Lower leg skin (tissue), 4 donors: ENCODE measurements at places on chromosomes 12 and 14. TPM values are rescaled to one million over a fixed set of nuclear protein-coding genes. Genes with fewer than 3 reads are reported as not detected.

GRCh38 chr14:68756000-68756481 lies 36.8 kb downstream of the ZFP36L1 start:
- DNase-seq: no peak

DNA sequence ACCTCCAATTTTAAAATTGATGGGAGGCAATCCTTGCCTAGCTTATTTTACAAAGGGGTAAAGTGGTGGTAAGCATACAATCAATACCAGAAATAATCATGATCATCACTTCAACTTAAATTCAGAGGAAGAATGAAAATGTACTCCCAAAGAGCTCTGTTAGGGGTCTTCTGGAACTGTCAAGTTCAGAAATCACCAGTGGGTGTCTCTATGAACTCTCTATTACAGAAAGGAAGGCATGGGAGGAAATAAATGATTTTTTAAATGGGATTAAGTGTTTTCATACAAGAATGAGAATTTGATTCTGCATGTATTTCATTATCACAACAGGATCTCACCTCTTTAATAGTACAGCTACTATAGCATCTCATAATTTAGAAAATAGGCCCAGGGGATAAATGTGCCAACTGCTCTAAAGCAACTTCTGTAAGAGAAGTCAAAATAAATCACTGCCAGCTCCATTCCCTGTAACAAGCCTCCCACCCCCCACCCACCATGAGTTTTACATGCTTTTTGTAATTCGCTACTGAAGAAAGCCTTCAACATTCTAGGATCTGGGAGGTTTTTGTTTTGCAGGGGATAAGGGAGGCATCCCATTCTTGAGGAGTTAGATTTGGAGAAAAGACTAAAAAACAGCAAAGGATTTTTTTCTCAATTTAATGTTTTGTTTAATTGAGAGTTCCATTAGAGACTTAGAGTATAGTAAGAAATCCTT lies 9.7 kb downstream of the DCP1B start:
- DNase-seq: no peak

GRCh38 chr12:3790642-3791041 lies 37.7 kb upstream of the CRACR2A start:
- DNase-seq: no peak

RD3L gene
- total RNA-seq: not detected

DNA sequence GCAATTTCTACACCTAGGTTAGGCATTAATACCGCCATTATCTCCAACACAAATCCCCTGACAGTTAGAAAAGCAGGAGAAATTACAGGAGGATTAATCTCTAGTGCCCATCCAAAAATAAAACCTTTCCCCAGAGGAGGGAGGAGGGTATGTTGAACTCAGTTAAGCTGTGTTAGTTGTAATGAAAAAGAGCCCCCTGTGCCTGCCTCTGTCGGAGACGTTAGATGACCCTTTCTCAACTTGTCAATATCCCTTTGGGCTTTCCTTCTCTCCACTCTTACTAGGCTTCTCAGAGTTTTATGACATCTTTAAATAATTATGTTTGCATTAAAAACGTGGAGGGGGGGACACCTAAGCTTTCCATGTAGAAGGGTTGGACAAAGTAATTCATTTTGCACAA lies 278.2 kb downstream of the PDZRN4 start:
- DNase-seq: no peak

GRCh38 chr12:107029081-107029480 lies 42.1 kb upstream of the MTERF2 start:
- no peak for DNase-seq

DEPDC4 gene
- total RNA-seq: not detected

- DNase-seq: no peak
Measured at GRCh38 chr14:103126873-103127304, 3.6 kb downstream of the TNFAIP2 start.

GRCh38 chr12:113473942-113474341 lies 2.3 kb upstream of the LHX5 start:
- DNase-seq: no peak

SLC38A6 gene
- total RNA-seq: 12.6 TPM

TAMALIN gene
- total RNA-seq: 34.2 TPM

DNA sequence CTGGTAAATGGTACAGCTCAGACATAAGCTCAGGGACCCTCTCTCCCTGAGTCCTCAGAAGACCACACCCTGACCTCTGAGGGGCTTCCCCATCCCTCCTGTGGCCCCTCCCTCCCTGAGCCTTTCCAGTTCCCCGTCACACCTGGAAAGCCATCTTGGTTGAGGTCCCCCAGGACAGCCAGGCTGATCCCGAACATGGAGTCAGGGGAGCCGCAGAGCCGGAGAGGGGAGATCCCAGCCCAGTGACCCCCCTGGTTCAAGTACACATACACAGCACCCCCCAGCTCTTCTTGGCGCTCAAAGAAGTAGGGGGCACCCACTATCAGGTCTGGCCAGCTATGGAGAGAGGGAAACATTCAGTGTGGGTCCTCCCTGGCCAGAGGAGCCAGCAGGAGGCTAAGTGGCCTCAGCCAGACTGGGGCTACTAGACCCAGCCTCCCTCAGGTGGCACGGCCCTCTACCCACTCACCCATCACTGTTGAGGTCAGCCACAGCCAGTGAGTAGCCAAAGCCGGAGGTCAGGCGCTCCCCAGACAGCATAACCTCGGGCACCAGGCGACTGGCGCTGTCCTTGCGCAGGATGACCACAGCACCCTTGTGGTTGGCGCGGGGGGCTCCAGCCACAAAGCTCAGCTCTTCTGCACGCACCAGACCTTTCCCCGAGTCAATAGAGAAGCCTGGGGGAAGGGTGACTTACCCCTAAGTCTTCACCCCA lies 9.3 kb downstream of the ITGA7 start:
- peak; percentile 69 for DNase-seq

GRCh38 chr14:28676479-28676878 lies 90.1 kb upstream of the FOXG1 start:
- no peak for DNase-seq

GNB3 gene
- 0.17 TPM for total RNA-seq

BDKRB1 gene
- total RNA-seq: 0.91 TPM

RESF1 gene
- total RNA-seq: 74.9 TPM

EIF2S3B gene
- 0.20 TPM for total RNA-seq

- no peak for DNase-seq
Measured at GRCh38 chr12:75715682-75716081, 204.3 kb upstream of the KRR1 start.

PTPRB gene
- 12.1 TPM for total RNA-seq

DNA sequence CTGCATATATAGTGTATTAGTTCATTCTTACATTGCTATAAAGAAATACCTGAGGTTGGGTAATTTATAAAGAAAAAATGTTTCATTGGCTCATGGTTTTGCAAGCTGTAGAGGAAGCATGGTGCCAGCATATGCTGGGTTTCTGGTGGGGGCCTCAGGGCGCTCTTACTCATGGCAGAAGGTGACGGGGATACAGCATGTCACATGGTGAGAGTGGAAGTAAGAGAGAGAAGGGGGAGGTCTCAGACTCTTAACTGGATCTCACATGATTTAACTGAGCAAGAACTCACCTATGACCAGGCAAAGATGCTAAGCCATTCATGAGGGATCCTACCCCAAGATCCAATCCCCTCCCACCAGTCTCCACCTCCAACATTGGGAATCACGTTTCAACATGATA lies 15.9 kb upstream of the PAWR start:
- no peak for DNase-seq

SYNDIG1L gene
- total RNA-seq: 0.42 TPM

DNA sequence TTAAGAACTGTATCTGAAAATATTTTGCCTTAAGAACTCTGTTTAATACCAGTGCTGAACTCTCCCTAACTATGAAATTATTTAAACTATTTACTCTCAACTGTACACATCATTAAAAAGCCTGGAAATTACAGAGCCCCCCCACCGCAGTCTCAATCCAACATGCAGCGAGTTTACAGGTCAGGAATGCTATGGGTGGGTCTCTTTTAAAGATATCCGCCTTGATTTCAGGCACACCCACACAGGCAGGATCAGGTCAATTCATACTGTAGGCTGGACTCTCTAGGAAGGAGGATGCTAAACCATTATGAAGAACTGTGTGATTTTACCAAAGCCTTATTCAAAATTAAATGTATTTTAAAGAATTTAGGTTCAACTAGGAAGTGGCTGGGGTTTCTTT lies 16.5 kb downstream of the SPTLC2 start:
- no peak for DNase-seq

DNA sequence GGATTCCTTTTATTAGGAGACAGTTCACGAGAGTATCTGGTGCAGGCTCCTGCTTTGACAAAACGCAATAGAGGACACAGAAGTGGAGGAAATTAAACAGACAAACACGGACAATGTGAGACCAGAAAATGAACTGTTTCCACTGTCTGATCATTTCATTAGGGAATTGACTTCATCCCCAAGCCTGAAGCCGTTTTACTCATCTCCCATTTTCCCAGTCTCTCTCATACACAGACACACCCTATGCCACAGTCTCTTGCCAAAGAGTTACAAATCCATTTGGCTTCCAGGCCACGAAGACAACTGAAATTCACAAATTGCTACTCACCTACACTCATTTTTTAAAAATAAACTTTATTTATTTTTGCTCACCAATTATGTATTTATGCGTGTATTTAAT lies 1087.8 kb upstream of the TMEM132C start:
- peak; percentile 30 for DNase-seq

DNA sequence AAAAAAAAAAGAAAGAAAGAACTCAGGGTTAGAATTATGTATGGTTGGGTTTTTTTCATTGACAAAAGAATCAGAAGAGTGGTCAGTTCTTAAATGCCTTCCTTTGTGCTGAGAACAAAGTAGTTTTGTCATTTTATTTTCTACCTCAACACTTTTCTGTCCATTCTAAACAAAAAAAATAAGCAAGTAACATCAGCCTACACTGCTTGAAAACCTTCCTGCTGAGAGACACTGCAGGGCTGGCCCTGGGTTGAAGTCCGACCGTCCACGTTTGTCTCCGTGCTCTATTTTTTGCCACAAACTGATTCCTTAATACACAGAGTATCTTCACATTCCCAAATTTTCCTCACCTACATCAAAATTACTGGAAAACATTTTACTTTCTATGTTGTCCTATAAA lies 211.6 kb upstream of the PDZRN4 start:
- no peak for DNase-seq

DNA sequence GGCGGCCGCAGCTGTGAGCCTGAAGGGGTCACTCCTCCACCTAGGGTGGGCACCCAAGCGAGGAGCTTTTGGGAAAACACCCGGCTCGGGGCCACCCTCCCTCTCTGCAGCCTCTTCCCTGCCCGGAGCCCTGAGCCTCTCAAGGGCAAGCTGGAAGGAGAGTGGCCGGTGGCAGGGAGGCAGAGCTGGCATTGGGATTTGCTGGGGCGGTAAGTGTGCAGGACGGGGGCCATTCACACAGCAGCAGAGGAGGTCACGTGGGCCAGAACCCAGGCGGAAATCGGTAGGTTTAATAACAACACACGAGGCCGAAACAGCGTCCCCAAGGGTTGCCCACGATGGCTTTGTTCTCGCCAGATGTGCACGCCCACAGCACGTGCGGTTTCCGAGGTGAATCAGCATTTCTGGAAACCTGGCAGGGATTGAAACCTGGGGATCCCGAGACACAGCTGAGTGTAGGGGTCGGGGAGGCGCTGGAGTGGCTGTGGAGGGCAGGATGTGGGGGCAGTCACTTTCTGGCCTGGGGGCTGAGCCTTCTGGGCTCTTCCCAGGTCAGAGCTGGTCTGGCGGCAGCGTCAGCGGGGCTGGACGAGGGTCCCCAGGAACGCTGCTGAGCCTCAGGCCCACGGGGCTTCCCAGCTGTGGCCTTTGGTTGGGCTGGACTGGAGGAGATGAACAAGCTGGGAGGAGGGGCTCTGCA lies 23.5 kb downstream of the NOC4L start:
- DNase-seq: no peak

- no peak for DNase-seq
Measured at GRCh38 chr12:112528521-112528920, 109.8 kb downstream of the PTPN11 start.

- no peak for DNase-seq
Measured at GRCh38 chr14:100782516-100783320, 43.2 kb upstream of the MEG3 start.

DNA sequence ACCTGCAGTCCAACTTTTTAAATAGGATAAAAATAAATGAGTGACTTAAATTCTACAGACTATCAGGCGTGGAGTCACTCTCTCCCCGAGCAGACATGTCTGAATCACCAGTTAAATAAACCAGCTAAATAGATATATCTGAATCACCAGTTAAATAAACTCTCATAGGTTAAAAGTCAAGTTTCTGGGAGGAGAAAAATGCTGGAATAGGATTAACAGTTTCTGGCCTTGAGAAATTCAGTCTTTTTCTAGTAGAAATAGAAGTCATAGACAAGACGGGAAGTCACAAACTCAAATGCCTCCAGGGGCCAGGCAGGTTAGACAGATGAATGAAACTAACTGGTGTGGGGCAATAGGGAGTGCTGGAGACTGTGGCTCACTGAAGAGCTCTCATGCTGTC lies 258.6 kb upstream of the TMEM132C start:
- DNase-seq: no peak

DNA sequence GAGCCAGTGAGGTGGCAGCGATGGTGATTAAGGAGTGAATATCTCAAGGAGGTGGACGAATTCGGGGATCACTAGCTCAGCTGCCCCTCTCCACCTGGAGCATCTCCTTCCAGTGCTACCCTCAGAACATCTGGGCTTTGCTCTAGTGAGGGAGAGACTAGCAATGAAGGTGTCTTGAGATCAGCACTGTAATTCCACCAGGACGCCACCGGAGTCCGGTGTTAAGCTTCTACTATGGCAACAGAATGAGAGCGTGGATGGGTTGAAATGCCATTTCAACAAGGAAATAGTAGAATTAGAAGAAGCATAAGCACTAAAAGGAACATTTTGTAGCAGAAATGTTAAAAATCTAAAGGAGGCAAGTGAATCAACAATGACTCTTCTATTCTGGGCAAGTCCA lies 61.1 kb downstream of the NTF3 start:
- peak; percentile 65 for DNase-seq

GRCh38 chr14:89952576-89952975 lies 2.0 kb downstream of the EFCAB11 start:
- DNase-seq: no peak

TUNAR gene
- total RNA-seq: not detected

DNA sequence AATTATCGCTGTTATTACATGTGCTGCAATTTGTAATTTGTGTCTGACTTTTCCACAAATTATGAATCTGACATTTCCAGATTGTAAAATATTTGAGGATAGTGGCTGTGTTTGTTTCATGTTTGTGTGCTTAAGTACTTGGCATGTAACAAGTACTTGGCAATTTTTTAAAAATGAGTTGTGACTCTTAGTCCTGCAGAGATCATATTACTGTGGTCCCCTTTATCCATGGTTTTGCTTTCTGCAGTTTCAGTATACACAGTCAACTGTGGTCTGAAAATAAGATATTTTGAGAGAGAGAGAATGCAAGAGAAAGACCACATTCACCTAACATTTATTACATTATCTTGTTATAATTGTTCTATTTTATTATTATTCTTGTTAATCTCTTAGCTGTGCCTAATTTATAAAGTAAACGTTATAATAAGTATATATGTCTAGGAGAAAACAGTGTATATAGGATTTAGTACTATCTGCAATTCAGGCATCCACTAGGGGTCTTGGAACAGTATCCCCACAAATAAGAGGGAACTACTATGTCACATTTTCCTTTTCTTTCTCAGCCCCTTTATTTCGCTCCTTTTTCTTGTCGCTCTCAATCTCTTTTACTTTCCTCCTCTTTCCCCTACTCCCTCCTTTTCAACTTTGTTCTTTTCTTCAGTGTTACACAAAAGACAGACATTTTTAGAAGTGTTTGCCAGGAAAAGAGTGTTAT lies 176.1 kb downstream of the FUT8 start:
- DNase-seq: no peak
